NCI-H1048 (cell line): ENCODE measurements at places on chromosomes 6 and 20.

- DNase-seq, result no peak
Measured at GRCh38 chr20:35271904-35272303, 6.0 kb downstream of the MMP24OS start.

GRCh38 chr6:70738028-70738427 lies 70.3 kb downstream of the SMAP1 start:
- no peak for DNase-seq

GRCh38 chr6:150368762-150369161 lies at the start of gene IYD:
Gene IYD (plus strand): TSS chr6:150369012. CDS start chr6:150369032, 20 bp downstream.
- DNase-seq, result no peak

- no peak for DNase-seq
Measured at GRCh38 chr6:16402581-16402900, 164.2 kb downstream of the GMPR start.

- no peak for DNase-seq
Measured at GRCh38 chr6:169386411-169387057, 132.9 kb upstream of the THBS2 start.

DNA sequence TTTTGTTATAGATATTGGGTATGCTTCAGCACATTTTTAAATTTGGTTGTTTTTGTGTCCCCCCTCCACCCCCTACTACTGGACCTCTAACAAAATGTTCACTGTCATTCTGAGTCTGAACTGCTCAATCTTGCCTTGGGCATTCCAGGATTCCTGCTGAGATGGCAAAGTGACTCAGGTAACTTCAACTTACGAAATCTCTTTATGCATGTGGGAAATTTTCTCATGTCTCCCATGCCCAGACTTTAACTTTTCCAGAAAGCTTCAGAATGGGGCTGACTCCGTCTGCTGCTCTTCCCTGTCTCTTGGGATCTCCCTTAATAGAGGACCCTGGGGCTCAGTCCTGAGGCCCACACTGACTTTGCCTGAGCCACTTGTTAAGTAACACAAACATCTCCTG lies 14.0 kb downstream of the CYP39A1 start:
- DNase-seq, result no peak
